ENCODE measurements at places on chromosomes 3 and 15.
A peak's percentile ranks its signal among the peaks of the same experiment; 100 is the strongest.

DNA sequence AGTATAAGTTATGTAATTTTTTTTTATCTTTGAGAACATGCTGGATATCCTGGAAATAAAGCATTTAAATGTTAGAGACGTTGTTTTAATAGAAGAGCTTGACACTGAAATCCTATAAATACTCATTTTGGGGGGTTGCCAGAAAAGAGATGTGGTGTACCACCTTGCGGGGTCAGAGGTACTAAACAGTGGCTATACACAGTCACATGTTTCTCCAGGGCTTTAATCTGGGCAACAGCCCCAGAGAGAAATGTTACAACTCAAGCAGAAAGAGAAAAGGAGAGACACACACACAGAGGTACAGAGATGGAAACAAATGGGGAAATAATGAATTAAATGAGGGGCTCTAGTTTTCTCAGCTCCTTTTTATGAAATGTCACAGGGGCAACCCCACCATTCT, 113.8 kb downstream of the SENP2 start:
- DNase-seq, result no peak

- DNase-seq, result no peak
Measured at GRCh38 chr15:26235864-26236263, 372.7 kb upstream of the ATP10A start.

DNA sequence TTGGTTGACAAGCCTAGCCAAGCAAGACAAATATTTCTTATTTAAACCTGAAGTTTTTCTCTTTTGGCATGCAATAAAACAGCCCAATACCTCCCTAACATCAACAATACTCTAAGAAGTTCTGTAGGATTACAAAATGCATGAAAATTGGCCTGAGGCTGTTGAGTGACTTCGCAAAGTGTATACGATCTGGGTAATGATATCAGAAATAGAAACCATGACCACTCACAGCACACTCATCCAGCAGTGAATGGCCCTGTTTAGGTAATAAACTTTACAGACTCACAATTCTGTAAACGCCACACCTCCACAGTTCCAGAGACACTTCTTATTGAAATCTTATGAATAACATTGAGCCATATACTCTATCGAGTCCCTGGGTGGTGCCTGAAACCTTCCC, 83.0 kb upstream of the NAALADL2 start:
- DNase-seq, result no peak

DNA sequence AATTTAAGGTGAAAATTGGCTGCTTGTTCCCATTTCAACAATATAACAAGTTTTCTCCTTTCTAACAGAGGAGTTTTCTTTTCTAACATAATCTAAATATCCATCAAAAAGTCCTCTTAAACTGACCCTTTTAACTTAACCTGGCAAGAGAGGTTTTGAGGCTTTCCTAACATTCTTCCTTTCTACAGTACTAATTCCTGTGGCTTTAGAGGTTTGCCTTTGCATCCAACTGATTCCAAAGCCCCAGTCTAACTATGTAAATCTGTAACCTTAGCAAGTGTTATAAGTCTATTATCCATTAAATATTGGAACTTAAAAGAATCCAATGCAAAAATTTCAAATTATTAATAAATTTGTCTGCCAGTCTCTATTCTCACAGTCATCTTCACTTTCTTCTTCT, 134.1 kb downstream of the ISL2 start:
- no peak for DNase-seq

DNA sequence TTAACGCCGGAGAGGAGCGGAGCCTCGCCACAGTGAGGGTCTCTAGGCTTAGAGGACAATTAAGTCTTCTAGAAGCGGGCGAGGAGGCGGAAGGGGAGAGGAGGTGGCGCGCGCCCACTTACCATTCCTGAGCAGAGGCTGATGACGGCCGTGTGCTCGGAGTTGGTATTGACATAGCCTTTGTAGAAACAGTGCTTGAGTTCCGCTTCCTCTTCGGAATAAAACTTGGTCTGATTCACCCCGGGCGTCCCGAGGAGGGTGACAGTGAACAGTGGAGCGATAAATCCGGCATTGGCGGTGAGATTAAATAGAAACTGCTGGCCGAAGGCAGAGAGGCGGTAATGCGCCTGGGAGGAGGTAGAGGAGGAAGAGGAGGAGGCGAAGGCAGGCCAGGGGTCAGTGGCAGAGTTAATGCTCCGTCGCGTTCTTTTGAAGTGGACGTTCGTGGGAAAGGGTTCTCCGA, 1.3 kb downstream of the ADAMTS9 start:
- no peak for DNase-seq

DNA sequence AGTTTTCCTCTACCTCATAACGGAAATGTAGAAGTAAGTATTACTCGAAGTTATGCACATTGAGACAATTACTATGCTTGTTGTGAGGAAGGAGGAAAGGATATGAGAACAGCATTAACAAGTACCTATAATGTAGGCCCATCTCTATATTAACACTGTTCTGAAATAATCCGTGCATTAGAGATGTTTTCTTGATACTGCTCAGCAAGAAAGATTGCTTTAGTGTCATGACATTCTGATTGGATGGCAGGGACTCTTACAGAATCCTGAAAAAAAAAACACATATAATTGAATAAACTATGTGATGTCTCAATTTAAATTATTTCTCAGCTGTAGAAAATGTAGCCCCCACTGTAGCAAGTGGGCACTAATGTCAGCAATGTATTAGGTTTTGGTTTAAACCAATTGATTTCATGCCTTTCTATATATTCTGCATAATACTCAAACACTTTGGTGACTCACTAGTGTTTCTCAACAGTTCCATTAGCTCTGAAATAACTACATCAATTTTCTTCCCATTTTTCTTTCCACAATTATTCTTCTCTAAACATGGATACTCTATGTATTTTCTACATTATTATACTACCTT, 598.3 kb upstream of the BCHE start:
- DNase-seq, result no peak

- no peak for DNase-seq
Measured at GRCh38 chr15:36831125-36831903, 251.9 kb downstream of the CDIN1 start.

DNA sequence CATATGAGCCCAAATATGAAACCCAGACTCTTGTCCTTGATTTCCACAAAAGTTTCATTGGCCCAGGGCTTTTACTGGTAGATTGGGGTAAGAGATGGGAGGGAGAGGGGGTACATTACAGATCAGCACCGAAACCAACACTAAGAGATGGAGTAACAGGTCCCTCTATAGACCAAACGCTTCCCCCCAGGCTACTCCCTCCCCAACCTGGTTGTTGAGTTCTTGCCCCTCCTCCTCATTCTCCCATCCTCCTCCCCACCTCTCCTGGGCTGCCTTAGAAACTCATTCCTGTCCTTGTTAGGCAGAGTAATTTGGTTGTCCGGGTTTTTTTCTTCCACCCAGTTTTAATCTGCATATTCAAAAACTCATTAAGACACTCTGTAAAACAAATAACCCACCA, 74.1 kb downstream of the MESD start:
- no peak for DNase-seq

- DNase-seq, result no peak
Measured at GRCh38 chr15:88256279-88257230, at the start of gene NTRK3. TSS of gene NTRK3 (minus strand) at chr15:88256739. CDS start at chr15:88256153, 586 bp downstream.

DNA sequence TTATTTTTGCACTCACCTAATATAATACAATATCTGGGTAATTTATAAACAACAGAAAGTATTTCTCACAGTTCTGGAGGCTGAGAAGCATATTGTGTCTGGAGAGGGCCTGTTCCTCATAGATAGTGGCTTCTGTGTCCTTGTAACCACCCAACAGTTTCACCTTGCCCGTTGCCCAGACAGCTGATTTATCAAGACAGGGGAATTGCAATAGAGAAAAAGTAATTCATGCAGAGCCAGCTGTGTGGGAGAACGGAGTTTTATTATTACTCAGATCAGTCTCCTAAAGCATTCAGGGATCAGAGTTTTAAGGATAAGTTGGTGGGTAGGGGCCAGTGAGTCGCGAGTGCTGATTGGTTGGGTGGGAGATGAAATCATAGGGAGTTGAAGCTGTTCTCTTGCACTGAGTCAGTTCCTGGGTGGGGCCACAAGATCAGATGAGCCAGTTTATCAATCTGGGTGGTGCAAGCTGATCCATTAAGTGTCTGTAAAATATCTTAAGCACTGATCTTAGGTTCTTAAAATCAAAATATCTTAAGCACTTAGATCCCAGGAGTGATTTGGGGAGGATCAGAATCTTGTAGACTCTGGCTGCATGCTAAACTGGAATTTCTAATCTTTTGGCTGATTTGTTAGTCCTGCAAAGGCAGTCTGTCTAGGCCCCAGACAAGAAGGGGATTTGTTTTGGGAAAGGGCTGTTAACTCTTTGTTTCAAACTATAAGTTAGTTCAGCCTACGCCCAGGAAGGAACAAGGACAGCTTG, 33.9 kb upstream of the C15orf39 start:
- DNase-seq, result no peak

GRCh38 chr3:9623148-9623547, 26.2 kb upstream of the MTMR14 start:
- DNase-seq, result no peak

DNA sequence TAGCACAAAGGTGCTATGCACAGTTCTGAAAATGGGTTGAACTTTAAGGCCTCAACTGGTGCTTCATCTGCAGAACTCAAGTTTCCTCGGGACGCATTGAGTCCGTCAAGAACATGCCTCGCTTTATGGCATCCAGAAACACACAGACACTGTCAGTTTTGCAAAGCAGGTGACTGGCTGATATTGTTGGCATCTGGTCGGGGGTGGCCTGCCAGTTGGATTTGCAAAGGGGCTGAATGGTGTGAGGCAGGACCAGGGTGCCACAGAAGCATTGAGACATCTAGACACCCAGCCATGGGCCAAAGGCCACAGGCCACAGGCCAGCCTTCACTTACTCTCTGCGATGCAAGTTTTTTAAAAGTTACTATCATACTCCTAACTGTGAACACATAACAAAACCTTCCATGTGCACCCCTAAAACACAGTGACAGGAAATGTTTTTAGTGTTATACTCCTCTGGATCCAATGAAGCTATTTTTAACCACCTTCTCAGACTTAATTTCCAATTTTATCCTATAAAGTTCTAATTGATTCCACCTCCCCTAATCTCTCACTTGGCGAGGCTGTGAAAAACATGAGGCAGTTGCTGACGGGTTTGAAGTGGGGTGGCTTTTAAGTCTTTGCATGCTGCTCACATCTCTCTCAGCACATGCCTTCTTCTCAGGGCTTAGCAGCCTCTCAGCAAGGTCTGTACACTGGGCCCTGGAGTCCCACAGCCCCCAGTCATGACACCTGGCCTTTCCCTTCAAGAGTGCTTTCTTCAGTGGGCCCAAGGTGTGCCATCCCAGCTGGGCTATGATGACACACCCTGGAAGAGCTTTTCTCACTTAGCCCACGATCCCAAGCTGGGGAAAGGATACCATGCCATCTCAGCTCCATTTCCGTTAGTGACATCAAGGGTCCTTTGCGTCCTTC, 38.5 kb upstream of the DUSP7 start:
- no peak for DNase-seq

DNA sequence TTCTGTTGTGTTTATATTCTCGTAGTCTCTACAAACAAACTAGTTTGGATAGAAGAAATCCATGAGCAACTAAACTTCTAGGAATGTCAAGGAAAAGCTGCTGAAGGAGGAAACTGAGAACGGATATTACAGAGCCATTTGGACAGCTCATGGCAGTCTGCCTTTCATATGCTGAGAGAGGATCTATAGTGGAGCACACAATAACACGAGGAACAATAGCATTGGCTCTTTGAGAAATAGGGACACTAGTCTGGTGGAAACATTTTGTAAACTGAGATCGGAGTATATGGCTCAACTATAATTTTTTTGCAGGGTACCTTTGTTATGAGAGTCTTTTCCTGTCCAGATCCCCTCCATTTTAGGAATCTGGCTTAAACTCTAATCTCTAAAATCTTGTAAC, 200.5 kb downstream of the CLSTN2 start:
- no peak for DNase-seq

GRCh38 chr3:189698811-189699210, 67.6 kb downstream of the TP63 start:
- no peak for DNase-seq

- no peak for DNase-seq
Measured at GRCh38 chr3:129530251-129530791, 1.9 kb downstream of the RHO start.

DNA sequence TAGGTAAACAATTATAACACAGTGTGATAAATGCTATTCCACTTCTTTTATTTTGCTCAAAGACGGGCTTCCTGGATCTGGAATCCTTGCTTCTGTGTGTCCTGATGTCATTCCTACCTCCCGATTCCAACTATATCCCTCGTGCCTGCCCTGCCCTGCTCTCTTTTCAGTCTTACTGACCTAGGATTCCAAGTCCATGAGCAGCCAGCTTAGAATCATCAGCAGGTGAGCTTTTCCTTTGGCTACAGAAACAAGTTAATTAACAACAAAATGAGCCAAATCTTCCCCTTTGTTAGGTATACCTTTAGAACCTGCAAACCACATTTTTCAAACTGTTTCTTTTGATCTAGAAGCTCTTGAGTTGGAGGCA, 21.9 kb upstream of the KPNA1 start:
- DNase-seq, result no peak

DNA sequence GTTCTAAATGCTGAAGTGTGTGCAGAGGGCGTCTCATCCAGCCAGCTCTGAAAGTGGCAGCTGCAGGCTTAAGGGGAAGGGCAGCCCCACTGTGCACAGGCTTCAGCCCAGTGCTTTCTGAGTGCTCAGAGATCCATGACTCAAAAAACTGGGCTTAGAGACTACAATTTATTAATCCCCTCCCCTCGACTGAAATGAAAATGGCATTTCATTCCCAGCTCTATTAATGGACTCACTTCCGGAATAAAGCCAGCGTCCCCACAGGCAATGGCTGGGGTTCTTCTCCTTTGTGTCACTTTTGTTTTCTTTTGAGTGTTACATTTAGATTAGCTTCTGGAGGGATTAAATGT, 55.5 kb upstream of the PLXNA1 start:
- no peak for DNase-seq

GRCh38 chr15:66070220-66070934, 183.2 kb downstream of the MEGF11 start:
- no peak for DNase-seq

DNA sequence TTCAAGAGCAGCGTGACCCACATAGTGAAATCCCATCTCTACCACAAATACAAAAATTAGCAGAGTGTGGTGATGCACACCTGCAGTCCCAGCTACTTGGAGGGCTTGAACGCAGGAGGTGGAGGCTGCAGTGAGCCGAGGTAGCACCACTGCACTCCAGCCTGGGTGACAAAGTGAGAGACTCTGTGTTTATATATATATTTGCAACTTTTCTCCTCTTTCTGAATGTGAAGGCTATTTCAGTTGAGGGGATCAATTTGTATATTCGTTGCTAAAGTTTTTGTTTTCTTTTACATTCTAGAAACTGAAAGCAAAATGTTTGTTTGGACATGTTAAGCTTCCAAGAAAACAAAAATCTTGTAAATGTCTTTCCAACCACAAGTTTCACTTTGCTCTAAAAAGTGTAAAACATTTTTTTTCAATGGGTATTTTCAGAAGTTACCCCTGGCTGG, 29.8 kb upstream of the FAM98B start:
- no peak for DNase-seq

- peak; percentile 29 for DNase-seq
Measured at GRCh38 chr3:40464339-40465110, 7.4 kb downstream of the RPL14 start.

GRCh38 chr3:127734754-127735473, 62.2 kb downstream of the ABTB1 start:
- no peak for DNase-seq

GRCh38 chr3:21954709-21955108, 203.7 kb upstream of the ZNF385D start:
- DNase-seq, result no peak

Measured in CD4-positive, alpha-beta T cell treated with Interleukin-2 at 100 ng/mL for 4 hours (primary cell).